ENCODE measurements at places on chromosomes 2 and 18.

DNA sequence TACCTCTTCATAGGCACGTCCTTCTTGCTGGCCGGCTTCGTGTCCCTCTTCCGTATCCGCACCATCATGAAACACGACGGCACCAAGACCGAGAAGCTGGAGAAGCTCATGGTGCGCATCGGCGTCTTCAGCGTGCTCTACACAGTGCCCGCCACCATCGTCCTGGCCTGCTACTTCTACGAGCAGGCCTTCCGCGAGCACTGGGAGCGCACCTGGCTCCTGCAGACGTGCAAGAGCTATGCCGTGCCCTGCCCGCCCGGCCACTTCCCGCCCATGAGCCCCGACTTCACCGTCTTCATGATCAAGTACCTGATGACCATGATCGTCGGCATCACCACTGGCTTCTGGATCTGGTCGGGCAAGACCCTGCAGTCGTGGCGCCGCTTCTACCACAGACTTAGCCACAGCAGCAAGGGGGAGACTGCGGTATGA, 2.3 kb downstream of the FZD7 start:
- no peak for DNase-seq

DNA sequence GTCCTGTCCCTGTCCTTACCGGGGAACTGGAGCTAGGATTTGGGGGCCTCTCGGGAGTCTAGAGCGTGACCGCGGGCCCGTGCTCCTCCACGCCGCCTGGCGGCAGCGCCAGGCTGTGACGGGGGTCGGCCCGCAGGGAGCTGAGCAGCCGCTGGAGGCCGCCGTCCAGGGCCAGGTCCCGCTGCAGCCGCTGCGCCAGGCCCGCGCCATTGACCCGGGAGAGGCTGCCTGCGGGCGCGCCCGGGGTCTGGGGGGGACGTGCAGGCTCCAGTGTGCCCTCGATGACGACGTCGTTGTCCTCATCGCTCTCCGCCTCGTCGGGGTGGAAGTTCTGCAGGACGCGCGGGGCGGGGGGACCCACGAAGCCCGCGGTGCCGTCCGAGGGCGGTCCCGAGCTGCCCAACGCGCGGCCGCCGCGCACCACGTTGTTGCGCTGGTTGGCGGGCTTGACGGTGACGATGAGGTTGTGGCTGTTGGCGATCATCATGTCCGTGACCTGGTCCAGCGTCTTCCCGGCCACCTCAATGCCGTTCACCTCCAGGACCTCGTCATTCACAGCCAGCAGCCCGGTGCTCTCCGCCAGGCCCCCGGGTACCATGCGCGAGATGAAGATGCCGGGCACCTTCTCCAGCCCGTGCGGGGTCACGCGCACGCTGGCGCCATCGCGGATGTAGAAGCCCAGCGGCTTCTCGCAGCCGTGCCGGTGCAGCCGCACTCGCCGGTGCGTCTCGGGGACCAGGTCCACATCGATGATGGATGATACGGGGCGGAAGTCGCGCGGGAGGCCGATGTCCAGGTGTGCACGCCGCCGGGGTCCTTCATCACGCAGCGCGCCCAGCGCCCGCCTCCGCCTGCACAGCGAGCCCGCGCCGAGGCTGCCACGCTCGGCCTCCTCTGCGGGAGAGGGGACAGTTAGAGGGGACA, 50.9 kb downstream of the ADNP2 start:
- no peak for DNase-seq

GRCh38 chr2:1990151-1990589, 245.9 kb upstream of the PXDN start:
- no peak for DNase-seq

- no peak for DNase-seq
Observed at GRCh38 chr2:232839411-232840079, 30.5 kb upstream of the SNORC start.

- DNase-seq = no peak
Observed at GRCh38 chr2:58569475-58570185, 328.5 kb upstream of the FANCL start.

DNA sequence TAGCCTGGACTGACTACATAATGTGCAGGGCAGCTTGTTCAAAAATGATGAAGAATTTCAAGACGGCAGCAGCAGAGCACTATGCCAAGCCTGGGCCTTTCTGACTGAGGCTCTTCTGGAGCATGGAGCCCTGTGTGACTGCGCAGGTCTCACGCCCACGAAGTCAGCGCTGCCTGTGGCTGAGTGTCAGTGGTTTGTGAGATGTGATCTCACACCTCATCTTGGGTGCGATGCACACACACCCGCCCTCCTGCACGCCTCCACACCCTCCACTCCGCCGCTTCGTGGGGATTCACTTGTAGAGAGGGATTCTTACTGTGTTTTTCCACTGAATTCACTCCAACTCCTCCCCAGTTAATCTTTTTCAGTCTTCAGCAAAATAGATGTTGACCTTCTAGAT, 103.9 kb downstream of the VIT start:
- no peak for DNase-seq

DNA sequence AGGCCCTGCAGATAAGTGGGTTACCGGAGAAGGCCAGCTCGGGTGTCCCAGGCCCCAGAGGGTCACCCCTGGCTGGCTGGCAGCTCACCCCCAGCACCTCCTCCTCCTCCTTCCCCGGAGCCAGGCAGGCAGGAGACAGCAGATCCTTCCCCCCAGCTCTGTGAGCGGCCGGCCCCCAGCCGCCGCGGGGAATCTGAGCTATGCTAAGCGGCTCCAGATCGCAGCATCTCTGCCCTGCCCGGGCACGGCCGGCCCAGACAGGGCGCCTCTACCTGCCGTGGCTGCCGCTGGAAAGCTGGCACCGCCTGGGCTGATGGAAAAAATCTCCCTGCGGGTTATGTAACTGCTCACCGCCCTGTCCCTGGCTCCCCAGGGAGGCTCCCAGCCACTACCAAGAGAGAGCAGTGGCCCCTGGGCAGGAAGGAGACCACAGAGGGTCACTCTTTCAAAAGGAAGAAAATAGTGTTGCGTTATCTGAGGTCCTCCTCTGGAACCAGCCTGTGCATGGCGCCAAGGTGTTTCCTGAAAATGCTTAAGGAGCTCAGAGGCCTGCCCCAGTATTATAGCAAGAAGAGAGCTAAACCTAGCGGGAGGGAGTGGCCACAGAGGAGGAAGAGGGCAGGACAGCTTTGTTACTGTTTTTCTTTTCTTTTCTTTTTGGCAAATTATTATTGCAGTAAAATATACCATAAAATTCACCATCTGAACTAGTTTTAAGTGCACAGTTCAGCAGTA, 179.0 kb downstream of the SMAD7 start:
- no peak for DNase-seq

- no peak for DNase-seq
Observed at GRCh38 chr2:96649342-96649741, 6.8 kb downstream of the FER1L5 start.

DNA sequence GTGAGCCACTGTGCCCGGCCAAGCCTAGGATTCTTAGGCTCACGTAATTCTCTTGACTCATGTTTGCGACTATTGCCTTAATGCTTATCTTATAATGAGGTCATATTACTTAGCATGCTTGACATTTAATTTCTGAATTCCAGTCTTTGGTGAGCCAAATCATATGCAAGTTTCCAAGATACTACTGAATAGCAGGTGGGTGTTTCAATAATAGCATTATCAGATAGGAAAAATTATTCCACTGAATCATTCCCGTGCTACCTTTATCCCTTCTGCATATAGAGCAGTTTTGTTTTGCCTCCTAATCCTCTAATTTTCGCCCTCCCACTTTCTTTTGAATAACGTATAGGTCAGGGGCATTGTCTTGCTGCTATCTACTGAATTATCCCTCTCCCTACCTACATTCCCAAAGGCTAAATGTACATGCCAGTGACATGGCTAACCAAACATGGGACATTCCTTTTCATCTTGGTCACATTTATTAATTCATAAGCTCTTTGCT, 4.9 kb downstream of the DAW1 start:
- no peak for DNase-seq

DNA sequence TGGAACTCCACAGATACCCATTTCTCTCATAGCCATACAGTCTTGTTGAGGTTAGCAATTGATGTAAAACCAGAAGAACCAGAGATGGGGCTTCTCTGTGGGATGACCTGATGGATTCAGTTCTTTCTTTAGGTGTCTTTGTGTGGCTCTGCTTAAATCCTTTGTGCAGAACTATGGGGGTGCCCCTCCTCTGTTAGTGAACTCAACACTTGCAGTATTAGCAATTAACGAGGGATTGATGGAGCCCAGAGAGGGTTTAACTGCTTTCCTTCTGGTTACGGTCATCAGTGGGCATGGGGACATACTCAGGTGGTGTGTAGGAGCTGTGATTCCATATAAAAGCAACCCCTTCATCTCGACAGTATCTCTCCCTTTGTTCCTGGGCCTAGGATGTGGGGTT, 406.8 kb upstream of the FAM98A start:
- DNase-seq = no peak

DNA sequence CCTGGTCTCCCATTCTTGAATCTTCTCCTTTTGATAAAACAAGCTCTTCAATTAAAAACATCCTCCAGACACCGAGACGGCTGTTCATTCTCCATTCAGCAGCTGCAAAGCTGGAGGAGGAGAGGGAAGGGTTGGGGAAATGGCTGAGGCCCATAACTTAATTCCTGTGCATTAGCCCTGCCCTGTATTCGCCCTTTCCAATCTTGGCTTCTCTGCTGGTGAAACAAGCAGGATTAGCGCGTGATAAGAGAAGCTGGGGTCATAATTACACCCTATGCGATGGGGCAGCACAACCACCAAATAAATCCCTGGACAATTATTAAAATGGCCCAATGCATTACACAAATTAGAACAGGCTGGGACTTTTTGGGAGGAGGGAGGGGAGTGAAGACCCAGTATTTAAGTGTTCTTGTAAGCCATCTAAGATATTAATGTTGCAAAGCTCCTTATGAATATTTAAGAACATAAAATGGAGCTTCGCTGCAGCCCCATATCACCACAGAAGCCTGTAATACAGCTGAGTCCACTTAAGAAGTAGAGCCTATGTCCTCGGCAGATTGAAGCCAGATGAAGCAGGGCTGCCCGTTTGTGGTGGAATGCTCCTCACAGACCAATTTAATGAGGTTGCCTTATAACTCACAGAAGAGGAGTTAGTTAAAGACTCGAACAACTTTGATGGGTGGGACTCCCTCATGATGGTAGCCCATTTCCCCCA, 176.6 kb upstream of the SKOR2 start:
- no peak for DNase-seq

Data from SK-N-DZ (cell line).